ENCODE measurements at places on chromosomes 16 and 17. TPM values are rescaled to one million over a fixed set of nuclear protein-coding genes. Genes with fewer than 3 reads are reported as not detected.

DNA sequence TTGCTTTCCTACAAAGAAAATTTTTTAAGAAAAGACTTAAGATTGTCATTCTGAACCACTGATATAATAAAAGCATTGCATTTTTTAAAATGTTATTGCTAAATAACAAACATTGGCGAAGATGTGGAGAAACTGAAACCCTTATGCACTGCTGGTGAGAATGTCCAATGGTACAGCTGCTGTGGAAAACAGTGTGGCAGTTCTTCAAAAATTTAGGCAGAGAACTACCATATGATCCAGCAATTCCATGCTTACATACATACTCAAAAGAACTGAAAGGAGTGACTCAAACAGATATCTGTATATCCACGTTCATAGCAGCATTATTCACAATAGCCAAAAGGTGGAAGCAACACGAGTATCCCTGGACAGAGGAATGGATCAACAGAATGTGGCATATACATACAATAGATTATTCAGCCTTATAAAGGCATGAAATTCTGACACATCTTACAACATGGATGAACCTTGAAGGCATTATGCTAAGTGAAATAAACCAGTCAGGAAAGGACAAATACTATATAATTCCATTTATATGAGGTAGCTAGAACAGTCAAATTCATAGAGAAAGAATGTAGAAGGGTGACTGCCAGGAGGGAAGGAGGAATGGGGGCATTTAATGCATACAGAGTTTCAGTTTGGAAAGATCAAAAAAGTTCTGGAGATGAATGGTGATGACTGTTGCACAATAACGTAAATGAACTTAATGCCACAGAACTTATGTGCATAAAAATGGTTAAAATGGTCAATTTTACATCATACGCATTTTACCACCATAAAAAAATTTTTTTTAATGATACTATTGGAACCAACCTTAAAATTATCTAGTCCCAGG is 92.1 kb downstream of the CACNG1 start:
- no peak for DNase-seq

DNA sequence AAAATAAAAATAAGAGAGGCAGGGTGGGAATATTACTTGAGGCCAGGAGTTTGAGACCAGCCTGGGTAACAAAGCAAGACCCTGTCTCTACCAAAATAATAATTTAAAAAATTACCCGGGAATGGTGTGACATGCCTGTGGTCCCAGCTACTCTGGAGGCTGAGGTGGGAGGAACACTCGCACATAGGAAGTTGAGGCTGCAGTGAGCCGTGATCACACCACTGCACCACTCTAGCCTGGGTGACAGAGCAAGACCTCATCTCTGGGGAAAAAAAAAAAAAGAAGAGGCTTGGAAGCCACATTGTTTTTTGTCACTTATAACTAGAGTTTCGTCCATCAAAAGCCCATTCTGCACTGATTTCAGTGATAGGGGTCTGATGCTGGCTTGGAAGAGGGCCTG is 3.3 kb upstream of the TMEM235 start:
- DNase-seq, result no peak

GRCh38 chr16:76207270-76207669 is 69.9 kb upstream of the CNTNAP4 start:
- DNase-seq, result no peak

DNA sequence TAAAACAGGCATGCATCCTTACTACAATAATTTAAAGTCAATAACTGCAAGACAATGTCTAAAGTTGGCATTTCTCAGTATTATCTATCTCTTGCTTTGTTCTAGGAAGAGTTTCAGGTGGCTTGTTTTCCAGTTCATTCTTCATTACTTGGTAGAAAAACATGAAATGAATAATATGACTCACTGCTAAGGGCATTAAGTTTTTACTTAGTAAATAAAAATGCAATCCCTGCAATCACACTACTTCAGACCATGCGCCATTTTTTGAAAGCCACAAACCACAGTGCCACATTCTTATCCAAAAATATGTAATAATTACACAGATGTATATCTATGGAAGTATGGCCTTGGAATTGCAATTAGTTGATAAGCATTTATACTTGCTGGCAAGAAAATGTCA is 55.4 kb downstream of the CREBBP start:
- no peak for DNase-seq

- no peak for DNase-seq
Observed at GRCh38 chr16:72901000-72901627, 146.8 kb downstream of the ZFHX3 start.

Gene CUEDC1
- 44.5 TPM for polyA plus RNA-seq

- no peak for DNase-seq
Observed at GRCh38 chr17:27306276-27306835, 12.4 kb downstream of the WSB1 start.

GRCh38 chr16:80048250-80048649 is 447.7 kb upstream of the MAF start:
- DNase-seq, result no peak

GRCh38 chr17:3818786-3819185 is 17.8 kb upstream of the ITGAE start:
- DNase-seq, result no peak

Gene BICDL2
- 1.7 TPM for polyA plus RNA-seq

- DNase-seq, result no peak
Observed at GRCh38 chr17:3924512-3925350, 8.5 kb upstream of the P2RX1 start.

DNA sequence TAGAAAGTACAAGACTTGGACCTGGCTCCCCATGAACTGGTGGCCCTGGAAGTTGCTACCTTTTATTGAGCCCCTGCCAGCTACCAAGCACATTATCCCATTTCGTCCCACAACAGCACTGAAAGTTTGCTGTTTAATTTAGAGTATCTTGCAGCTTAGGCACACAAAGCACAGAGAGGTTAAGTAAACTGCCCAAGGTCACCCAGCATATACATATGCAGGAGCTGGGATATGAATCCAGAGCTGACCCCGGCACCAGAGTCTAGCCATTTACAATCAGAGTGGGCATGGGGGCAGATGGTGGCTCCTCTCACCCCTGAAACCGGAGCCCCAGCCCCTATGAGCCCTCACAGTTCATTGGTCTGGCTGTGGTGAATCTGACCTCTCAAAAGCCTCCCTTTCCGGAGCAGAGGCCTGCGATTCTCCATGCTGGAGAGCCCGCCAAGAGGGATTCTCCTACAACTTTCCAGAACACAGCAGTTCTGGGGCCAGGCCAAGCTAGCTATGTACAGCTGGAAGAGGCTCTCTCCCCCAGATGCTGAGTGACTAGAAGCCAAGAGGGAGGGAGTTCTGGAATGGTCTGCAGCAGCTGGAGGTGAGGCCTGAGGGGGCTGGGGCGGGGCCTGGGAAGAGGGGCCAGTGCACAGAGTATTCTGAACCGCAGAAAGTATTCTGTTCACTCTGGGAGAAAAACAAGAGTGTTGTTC is 58.3 kb downstream of the SREBF1 start:
- peak; percentile 79 for DNase-seq

Gene KRT17
- polyA plus RNA-seq, result 3.1 TPM

Gene DHRS7C
- polyA plus RNA-seq, result not detected

DNA sequence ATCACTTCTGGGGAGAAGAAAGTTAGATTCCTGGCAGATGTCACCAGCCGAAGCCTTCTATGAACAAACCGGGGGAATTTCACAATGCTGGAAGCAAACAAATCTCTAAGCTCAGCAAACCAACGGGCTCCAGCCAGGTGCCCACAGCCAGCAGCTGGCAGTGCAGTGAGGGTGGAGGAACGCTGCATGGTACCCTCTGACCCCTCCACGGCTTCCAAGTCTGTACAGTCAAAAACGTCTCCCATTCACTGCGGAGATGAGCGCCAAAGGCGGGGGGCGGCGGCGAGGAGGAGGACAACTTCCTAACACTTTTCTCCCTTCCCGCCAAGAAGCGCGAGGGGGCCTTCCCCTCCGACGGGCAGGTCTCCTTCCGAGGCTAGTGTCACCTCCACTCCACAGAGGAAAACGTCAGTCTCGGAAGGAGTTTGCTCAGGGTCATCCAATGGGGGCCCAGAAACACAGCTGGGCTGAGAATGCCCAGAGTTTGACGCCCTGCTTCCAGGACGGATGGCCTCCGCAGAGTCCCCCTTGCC is 924 bp downstream of the ZNF598 start:
- no peak for DNase-seq

DNA sequence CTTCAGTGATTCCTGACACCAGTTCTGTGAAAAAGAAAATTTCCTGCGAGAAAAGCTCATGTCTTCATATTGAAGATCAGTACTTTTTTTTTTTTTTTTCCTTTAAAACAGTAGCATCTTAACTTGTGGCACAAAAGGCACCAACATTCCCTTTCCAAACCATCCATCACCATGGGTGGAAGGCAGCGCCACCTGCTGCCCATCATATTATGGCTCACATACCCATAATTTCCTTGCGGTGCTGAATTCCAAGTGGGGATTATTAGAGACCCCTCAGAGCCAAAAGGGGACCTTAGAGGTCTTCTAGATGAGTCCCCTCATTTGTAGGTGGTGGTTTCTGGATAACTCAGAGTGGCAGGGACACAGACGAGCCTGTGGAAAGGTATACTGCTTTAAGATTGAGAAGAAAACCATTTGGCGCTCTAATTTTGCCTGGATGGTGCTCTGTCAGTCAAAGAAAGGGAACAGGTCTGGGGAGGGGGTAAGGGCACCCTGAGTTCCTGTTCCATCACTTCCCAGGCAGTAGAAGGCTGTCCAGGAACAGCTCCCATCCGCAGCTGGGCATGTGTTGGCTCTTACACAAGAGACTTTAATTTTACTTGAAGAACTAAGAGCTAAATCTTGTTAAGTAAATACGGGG is 7.9 kb upstream of the SOST start:
- no peak for DNase-seq

DNA sequence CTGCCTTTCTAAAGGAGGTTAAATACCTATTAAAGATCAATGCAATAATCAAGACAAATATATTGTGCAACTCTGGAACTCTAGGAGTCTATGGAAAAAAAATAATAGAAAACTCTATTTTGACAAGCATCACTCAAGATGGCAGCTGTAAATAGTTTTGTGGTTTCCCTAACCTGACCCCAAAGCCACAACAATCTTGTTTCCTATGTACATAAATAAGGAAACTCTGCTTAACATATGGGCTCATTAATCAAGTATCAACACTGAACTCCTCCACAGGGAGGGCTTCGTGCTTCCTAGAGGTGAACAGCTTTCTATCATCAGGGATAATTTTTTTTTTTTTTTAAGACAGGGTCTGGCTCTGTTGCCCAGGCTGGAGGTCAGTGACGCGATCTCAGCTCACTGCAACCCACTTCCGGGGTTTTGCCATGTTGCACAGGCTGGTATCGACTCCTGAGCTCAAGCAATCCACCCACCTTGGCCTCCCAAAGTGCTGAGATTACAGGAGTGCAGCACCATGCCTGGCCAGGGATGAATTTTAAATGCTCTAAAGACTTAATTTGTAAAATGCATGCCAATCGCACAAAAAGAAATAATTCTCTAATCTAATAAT is 42.5 kb downstream of the ARHGAP17 start:
- no peak for DNase-seq

GRCh38 chr16:89482150-89482816 is 8.1 kb downstream of the ANKRD11 start:
- no peak for DNase-seq

GRCh38 chr17:82331345-82331939 is 2.1 kb downstream of the SECTM1 start:
- DNase-seq, result no peak

DNA sequence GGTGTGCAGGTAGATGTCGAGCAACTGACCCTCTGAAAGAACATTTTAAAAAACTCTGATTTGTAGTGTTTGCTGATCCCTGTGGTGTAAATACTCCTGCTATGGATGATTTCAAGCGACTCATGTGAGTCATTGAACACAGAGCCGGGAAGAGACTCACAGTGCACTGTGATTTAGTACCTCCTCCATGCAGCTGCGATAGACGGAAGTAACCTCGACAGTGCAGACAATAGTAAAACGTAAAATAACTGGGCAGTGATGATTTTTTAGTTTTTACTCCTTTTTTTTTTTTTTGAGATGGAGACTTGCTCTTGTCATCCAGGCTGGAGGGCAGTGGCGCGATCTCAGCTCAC is 8.7 kb downstream of the TBX21 start:
- DNase-seq, result no peak

DNA sequence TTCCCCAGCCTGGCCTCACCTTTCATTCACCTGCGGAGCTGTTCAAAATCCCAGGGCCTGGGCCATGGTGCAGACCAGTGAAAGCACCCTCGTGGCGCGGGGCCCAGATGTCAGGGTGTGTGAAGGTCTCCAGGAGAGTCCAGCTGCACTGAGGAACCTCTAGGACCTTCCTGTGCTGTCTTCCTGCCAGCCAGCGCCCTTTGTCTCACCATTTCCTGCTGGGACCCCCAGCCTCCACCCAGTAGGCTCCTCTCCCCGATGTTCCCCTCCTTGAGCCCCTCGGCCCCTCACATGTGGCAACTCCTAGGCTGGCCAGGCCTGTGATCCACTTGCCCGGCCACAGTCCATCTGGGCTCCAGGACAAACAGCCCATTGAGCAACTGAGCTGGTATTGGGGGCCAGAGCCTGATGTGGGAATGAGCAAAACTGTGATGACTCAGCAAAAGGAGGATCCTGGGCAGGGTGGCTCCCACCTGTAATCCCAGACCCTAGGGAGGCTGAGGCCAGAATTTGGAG is 677 bp downstream of the SULT1A2 start:
- no peak for DNase-seq

GRCh38 chr16:28063591-28064061 is at the start of gene GSG1L:
TSS of gene GSG1L (minus strand) at chr16:28063714. CDS start at chr16:28063424, 290 bp downstream.
- no peak for DNase-seq

- DNase-seq, result peak; percentile 3
Observed at GRCh38 chr16:4847774-4848587, 700 bp downstream of the UBN1 start.

- DNase-seq, result no peak
Observed at GRCh38 chr16:56277075-56277474, 85.8 kb downstream of the GNAO1 start.

Gene MYH2
- 0.15 TPM for polyA plus RNA-seq

DNA sequence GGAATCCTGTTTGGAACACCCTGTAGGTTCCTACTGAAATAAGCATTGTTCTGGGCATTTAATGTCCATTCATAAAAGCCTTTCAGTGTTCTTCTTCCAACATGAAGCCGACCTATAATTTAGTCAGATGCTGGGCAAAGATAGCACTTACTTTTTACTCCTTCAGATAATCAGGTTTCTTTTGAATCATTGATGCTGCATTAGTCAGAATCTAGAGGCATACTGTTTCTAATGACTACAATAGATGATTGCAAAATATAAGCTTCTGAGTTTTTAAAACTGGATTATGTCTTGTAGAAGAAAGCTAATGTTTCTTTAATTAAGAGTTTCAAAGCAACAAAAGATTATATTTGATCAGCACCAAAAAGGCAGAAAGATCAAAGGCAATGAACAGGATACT is 16.0 kb downstream of the MMD start:
- DNase-seq, result no peak

GRCh38 chr17:70295731-70296130 is 126.4 kb downstream of the KCNJ2 start:
- DNase-seq, result no peak

Gene CACNA1G
- 8.2 TPM for polyA plus RNA-seq

Gene CTRB1
- polyA plus RNA-seq, result 0.15 TPM

- no peak for DNase-seq
Observed at GRCh38 chr16:10616419-10616755, 36.0 kb upstream of the EMP2 start.
